HFFc6 (cell line): ENCODE measurements at places on chromosomes 5 and 9.
A peak's percentile ranks its signal among the peaks of the same experiment; 100 is the strongest.

GRCh38 chr5:177405805-177406204, 3.6 kb downstream of the F12 start:
- no peak for DNase-seq

DNA sequence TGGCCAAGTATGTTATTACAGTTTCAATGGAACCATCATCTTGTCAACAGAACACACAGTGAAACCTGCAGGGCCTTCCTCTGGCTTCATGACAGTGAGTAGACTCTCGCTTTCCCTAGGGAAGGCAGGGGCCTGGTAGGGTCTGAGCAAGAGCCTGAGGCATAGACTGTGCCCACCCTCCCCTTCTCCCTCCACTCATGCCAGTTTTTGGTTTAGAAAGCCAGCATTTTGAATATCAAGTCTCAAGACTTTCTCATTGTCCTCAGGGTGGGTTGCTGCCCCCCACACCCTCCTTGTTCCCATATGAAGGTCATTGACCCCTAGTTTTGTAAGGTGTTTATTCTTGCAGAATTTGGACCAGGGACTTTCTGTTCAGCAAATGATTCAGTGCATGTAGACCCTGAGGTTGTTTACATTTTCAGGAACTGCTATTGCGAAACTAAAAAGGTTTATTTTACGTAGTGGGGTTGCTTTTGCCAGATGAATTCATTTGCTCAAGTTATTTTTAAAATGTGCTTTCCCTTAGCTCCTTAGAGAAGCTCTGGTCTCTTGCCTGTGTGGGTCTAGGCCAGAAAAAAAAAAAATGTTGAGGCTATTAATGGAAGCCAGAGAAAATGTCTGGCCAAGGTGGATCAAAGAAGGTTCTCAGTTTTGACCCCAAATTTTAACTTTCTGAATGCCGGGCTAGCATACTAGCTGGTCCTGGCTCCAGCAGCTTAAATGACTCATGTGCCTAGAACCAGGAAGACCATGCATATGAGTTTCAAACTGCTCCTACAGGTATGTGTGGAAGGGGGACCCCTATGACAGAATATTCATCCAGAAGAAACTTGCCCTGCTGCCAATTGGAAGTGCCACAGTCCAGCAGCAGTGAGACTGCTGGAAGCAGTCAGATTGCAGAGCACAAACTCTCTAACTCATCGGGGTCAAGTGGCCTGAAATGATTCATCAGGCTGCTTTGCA, 10.1 kb upstream of the MOB3B start:
- DNase-seq: peak; percentile 50

DNA sequence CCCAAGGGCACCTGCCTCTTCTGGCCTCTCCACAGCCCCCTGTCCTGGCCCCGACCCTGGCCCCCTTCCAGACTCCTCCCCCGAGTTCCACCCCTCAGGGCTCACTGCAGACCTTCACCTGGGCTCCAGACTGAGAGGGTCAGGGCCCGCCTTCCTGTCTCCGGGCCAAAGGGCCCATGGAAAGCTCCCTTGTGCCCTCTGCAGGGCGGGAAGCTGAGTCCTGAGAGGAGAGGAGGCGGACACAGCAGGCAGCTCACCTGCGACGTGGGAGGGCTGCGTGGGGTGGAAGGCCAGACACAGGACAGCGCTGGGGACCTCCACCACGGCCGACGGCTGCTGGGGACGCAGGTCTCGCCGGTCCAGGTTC, 20.6 kb downstream of the DYNC2I2 start:
- DNase-seq: no peak

DNA sequence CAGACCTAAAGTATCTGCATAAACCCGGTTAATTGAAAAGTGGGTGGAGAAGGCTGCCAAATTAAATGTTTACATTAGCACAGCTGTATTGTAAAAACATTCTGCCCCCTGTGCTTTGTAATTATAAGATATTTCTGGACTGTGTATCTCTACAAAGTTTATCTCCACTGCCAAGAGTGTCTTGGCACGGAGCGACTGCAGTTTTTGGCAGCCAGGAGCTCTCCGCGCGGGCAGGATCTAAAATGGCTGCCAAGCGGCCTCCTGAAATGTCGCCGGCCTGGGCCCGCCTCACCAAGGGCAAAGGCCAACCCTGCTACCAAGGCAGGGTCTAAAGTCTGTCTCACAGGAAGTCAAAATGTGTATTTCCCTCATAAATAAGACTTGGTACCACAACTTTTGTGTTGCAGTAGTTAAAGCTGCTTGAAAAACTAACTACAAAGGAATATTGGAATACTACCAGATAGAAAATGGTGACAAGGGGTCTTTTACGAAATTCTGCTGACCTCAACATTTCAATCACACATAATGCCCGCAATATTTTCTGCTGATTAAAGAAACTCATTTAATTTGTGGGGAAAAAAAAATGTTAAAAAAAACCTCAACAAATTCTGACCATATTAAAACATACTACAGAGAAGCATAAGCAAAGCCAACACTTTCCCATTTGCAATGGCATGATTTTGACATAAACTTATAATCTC, 110.4 kb downstream of the NFIB start:
- DNase-seq: no peak

- no peak for DNase-seq
Measured at GRCh38 chr9:77011973-77012821, 7.3 kb upstream of the FOXB2 start.

DNA sequence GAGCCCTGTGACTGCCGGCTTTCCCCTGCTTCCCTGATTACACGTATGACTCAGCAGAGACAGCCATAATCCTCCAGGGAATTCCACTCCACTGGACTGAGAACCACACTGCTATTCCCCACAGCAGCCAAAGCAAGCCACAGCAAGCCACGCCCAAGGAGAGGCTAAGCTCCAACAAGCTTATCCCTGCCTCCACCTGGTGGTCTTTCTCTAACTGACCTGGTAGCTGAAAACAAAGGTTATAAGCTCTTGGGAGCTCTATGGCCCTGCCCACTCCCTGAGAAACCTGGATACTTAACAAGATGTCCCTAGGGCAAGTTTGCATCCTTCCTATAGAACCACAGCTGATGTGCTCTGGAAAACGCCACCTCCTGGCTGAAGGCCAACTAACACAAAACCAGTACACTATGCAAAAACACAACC, 613.7 kb upstream of the CDH18 start:
- DNase-seq: no peak

- DNase-seq: no peak
Measured at GRCh38 chr9:31078175-31078574, 1306.3 kb upstream of the ACO1 start.

DNA sequence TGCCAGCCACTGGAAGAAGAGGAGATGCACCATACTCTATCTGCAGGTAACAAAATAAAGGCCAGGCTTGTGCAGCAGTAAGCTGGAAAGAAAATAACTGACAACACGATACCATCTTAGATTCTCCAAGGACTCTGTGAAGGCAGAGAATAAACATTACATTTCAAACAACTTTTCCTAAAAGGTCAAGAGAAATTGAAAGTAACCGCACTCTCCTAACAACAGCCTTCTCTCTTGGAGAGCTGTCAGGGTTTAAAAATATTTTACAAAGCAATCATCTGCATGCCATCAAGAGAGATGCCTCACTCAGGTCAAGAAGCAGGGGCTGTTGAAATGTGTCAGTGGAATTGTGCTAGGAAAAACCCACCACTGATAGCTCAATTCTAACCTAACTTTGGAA, 13.5 kb upstream of the TTLL11 start:
- DNase-seq: no peak

DNA sequence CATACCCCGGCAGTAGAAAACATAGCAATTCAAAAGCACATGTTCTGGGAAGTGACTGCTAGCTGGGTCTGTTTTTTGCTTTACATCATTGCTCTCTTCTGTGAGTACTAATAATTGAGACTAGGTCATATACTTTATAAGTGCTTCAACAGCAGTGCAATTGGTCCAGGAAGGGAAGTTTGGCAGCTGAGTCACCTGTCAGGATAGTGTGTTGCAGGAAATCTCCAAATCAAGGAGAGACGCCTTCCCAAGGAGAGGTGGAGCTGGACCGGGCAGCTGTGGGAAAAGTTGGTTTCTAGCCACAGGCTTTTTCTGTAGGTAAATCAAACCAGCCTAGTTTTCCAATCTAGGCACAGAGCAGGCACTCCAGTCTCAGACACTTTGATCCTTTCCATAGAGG, 330.1 kb downstream of the ENC1 start:
- DNase-seq: peak; percentile 37

DNA sequence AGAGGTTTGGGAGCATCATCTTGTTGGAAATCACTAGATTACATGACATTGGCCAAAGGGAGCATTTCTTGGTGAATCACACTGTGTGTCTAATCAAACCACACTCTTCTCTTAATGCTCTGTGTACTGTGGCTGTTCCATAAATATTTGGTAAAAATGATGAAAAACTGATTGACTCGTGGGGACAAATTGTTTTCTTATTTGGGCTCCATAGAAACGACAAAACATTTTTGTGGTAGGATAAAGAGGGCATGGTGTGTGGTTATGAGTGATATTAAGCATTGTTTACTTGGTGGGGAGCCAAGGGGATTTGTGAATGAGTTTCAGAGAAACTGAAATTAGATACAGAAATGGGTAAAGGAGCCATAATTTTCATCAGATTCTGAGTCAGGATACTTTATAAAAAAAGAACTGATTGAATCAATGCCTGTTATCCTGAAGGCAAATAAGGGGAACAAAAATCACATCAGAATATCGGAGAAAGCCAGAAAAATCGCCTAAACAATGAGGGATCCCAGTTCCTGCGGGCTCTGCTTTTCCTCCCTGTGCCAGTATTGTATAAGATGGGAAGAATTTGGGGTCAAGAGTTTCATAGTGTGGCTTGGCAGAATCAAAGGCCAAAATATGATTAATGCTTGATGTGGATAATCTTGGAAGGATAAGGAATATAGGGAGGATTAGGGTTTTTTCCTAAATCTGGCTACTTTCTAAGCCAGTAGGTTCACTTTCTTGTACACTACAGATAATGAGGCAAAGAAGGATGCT, 33.3 kb downstream of the FBXL7 start:
- DNase-seq: peak; percentile 66

DNA sequence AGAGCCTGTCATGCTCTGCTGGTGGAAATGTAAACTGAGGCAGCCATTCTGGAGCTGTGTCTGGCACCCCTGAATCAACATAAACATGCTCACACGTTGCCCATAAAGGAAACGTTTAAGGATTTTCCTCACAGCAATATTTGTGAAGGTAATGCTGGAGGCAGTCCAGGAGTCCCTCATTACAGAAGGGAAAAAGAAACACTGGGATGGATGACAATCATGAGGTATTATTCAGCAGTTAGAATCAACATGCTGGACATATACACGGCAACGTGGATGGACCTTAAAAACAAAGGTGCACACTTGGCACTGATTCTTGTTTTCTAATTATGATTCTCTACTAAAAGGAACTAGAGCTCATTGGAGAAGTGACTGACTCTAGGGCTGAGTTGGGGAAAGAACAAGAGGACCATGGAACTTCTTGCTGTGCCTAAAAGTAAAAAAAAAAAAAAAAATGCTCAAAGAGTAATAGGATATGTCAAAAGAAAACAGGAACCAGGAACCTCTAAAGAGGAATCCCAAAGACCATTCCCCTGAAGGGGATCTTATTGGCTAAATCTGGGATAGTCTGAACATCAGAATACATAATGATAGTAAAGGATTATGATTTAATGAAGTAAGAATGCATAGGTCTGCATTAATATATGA, 18.6 kb downstream of the B4GALT1 start:
- DNase-seq: no peak

DNA sequence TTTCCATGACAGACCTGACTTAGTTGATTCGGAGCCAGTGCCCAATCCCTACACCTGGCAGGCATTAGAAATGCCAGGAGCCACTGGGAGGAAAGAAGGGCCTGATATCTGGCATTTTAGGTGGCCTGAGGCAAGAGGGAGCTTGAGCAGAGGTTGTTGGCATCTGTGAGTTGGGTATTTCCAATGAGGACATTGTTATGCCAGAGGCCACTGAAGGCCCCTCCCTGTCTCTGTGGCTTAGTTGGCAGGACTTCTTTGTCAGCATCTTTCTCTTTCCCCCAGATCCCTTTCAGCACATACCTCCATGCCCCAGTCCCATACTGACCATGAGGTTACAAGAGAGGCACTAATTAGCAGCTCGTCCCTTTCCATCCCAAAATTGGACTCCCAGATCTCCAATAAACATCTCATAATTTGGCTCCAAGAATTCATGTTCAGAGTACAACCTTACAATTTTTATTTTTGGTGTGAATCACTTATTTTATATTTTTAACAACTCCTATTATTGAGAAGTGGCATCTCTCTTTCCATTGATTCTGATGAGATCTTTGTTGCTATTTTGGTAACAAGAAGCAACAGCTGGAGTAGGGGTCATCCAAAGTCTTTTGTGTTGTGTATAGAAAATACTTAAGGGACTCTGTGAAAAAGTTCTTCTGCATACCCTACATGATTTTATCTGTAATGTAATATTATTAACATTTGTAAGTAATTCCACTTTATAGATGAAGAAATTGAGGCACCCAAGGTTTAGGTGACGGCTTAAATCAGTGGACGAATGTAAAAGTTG, 68.6 kb upstream of the MAP3K1 start:
- DNase-seq: no peak
